ENCODE measurements at places on chromosomes 11 and 22. TPM values are rescaled to one million over a fixed set of nuclear protein-coding genes. Genes with fewer than 3 reads are reported as not detected.

TRIM22 gene
- total RNA-seq, result not detected

MMP7 gene
- total RNA-seq, result not detected

DNA sequence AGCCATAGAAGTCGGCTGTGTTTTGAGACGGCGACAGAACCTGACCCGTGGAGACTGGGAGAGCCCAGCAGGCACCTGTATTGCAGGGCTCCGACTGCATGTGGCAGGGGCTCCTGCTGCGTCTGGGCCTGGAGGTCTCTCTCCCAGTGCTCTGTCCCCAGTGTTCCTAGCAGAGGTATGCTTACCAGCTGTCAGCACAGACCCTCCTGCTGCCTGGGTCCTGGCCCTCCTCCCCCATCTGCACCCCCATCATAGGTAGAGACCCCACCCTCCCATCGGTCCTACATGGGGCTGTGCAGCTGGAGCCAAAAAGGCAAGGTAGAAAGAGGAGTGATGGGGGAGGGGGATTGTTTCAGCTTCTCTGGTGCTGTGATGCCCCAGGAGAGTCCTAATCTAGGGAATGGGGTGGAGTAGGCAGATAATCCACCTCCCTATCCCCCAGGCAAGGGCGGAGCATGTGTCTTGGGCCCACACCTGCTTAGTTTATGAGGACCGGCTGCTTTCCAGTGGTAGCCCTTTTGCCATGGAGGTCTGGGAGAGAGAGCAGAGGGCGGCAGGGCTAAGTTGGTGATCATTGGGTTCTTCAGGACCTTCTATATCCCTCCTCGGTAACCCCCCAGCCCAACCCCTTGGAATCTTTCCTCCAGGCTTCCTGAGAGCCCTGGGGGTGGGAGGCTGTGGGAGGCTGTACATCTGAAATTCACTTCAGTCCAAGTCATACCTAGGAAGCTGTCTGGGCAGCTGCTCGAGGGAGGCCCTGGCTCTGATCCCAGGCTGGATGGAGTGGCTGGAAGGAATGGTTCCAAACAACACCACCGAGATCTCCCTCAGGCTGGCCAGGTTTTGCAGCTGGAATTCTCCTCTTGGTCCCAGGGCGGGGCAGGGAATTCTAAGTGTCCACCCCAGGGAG lies 5.3 kb downstream of the SLC7A4 start:
- H3K27me3 ChIP-seq, result peaks cover 17% of the 10 kb centered on the region
- peak; percentile 77 for DNase-seq
- peaks cover 3% of the 10 kb centered on the region for H3K4me1 ChIP-seq
- H3K36me3 ChIP-seq, result no peaks in the 10 kb centered on the region
- no peak overlapping the region for H3K27ac ChIP-seq
- H3K4me3 ChIP-seq, result no peak overlapping the region

- H3K27ac ChIP-seq, result no peak overlapping the region
- H3K4me3 ChIP-seq, result no peak overlapping the region
These were observed 2.3 kb downstream of the OR51G1 start for GRCh38 chr11:4921796-4922195.

ACR gene
- total RNA-seq, result 0.07 TPM

DNA sequence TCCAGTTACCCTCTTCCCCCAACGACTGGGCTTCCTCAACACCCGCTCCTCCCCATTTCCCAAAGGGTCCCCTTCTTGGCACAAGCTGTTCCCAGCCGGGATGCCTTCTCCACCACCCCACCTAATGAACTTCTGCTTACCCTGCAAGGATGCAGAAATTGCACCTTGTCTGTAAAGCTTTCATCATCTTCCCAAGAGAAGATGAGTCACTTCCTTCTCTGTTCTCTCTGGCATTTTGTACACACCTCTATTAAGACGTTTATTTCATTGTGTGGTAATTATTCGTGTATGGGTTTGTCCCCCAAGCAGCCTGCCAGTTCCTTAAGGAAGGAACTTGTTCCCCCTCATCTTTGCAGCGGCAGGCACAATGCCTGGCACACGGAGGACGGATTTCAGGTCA lies 351.1 kb downstream of the CADM1 start:
- no peak for DNase-seq
- no peaks in the 10 kb centered on the region for H3K4me1 ChIP-seq
- H3K27ac ChIP-seq, result no peak overlapping the region
- no peaks in the 10 kb centered on the region for H3K36me3 ChIP-seq
- no peak overlapping the region for H3K4me3 ChIP-seq

EHF gene
- not detected for total RNA-seq

- no peaks in the 10 kb centered on the region for H3K4me1 ChIP-seq
- DNase-seq, result no peak
- H3K27me3 ChIP-seq, result no peaks in the 10 kb centered on the region
These were observed 85.5 kb upstream of the PGR start for GRCh38 chr11:101215069-101215468.

GRCh38 chr22:45968751-45969413 lies 8.1 kb downstream of the WNT7B start:
- H3K4me1 ChIP-seq, result peaks cover 9% of the 10 kb centered on the region
- H3K4me3 ChIP-seq, result no peak overlapping the region
- no peak for DNase-seq
- H3K27ac ChIP-seq, result no peak overlapping the region
- peaks cover 98% of the 10 kb centered on the region for H3K27me3 ChIP-seq

GRCh38 chr11:116857316-116857715 lies 19.9 kb upstream of the APOA1 start:
- H3K36me3 ChIP-seq, result peaks cover 48% of the 10 kb centered on the region
- H3K27me3 ChIP-seq, result no peaks in the 10 kb centered on the region
- no peak overlapping the region for H3K4me3 ChIP-seq
- H3K4me1 ChIP-seq, result no peaks in the 10 kb centered on the region
- no peak for DNase-seq
- H3K27ac ChIP-seq, result no peak overlapping the region

GRCh38 chr22:44372611-44373010 lies 59.9 kb upstream of the SHISAL1 start:
- DNase-seq, result no peak
- H3K36me3 ChIP-seq, result no peaks in the 10 kb centered on the region
- no peaks in the 10 kb centered on the region for H3K4me1 ChIP-seq
- H3K27ac ChIP-seq, result no peak overlapping the region
- no peak overlapping the region for H3K4me3 ChIP-seq
- H3K27me3 ChIP-seq, result no peaks in the 10 kb centered on the region

DNA sequence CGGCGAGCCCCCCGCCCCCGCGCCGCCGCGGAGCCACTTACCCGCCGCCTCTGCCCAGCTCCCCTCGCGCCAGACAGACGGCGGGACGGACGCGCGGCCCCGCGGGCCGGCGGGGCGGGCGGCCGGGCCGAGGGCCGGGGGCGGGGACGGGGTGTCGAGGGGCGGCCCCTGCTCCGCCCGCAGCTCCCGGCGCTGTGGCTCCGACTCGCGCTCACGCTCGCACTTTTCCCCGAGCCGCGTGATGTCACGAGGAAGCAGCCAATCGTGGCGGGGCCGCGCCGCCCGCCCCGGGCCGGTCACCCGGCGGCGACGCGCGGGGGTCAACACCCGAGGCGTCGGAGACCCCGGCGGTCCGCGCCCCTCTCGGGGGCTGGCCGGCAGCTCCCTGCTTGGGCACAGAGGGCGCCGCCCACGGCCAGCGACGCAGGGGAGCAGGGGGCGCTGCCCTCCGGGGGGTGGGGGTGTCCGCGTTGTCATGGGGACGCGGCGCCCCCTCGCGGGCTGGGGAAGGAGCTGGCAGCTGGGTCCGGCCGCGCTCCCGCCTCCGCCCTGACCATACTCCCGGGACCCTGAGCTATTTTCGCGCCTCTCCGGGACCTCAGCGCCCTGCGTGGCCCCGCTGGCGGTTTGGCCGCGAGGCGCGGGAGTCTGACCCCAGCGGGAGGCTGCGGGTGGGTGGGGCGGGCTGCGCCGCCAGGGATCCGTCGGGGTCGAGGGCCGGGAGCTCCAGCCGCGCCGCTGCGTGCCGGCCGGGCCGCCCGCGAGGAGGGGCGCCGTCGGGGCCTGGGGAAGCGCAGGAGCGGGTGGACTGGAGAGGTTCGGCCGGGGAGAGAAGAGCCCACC lies at the start of gene CHRM4:
TSS of gene CHRM4 (minus strand) at position 199 of the 843 bp plus-strand sequence. CDS start 5,219 bp downstream, outside the sequence.
- peak within 1 kb of the TSS; percentile 38 for H3K4me3 ChIP-seq
- DNase-seq, result peak; percentile 79
- H3K36me3 ChIP-seq, result no peaks in the 10 kb centered on the region
- peaks cover 22% of the 10 kb centered on the region for H3K4me1 ChIP-seq
- peaks cover 20% of the 10 kb centered on the region for H3K27me3 ChIP-seq
- H3K27ac ChIP-seq, result no peak within 1 kb of the TSS

DNA sequence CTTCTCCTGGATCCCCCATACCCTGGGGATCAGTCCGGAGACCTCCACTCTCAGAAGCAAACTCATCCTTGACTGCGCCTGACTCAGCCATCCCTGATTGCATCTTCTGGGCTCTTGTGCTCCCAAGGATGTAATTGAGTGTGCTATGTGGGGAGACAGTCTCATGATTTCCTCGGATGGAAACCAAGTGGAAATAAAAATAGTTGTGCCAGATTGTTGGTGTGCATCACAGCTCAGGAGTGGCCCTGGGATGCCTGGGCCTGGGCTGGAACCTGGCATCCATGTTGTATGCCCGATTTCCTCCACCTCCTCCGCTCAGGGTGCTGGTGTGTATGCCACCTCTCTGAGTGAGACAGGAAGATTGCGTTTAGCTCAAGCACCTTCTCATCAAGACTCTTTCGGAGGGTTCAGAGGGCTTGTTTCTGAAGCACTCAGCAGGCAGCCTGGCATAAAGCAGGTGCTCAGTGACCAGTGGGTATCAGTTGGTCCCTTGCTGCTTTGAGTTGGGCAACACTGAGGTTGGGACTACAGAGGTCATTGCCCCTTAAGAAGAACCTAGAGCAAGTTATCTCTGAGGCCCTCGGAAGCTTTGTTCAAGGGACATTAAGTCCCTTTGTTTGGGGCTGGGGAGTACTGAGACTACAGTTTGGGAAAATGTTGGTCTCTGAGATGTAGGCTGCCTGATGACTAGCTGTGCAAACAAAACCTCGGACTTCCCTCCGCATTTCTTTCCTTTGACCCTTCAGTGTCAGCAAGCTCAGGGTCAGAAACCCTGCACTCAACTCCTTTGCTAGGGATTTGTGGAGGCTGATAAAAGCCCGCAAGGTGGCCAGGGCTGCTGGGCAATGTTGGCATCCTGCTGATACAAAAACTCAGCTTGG lies 24.8 kb upstream of the MICAL2 start:
- no peak overlapping the region for H3K4me3 ChIP-seq
- H3K27ac ChIP-seq, result no peak overlapping the region
- H3K36me3 ChIP-seq, result no peaks in the 10 kb centered on the region

C11orf87 gene
- 0.49 TPM for total RNA-seq

GRCh38 chr11:118921121-118921928 lies 4.4 kb downstream of the BCL9L start:
- peak overlapping the region; percentile 95 for H3K4me3 ChIP-seq
- peak; percentile 98 for DNase-seq
- peaks cover 70% of the 10 kb centered on the region for H3K4me1 ChIP-seq
- H3K27me3 ChIP-seq, result no peaks in the 10 kb centered on the region
- H3K36me3 ChIP-seq, result no peaks in the 10 kb centered on the region
- H3K27ac ChIP-seq, result peak overlapping the region; percentile 93

- no peak overlapping the region for H3K4me3 ChIP-seq
- H3K27ac ChIP-seq, result no peak overlapping the region
- DNase-seq, result no peak
These were observed 16.6 kb downstream of the GALNT18 start for GRCh38 chr11:11605181-11605580.

CALCB gene
- not detected for total RNA-seq

DNA sequence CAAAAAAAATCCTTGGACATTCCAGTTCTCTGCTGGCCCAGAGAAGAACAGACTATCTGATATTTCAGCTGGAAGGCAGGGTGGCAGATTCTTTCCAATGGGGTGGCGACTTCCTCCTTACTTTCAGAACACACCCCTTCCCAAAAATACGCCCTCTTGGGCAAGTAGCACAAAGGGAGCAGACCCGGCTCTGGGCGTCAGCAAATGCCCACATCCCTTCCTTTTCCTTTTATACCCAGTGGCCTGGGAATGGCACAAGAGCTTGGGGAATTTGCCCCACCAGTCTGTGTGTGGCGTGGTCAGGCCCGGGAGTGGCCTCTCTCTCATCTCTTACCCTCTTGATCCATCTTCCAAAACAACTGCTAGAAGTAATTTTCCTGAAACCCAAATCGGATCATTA lies 33.0 kb upstream of the NUP160 start:
- H3K4me1 ChIP-seq, result no peaks in the 10 kb centered on the region
- DNase-seq, result no peak
- H3K27ac ChIP-seq, result no peak overlapping the region
- no peak overlapping the region for H3K4me3 ChIP-seq
- no peaks in the 10 kb centered on the region for H3K27me3 ChIP-seq
- no peaks in the 10 kb centered on the region for H3K36me3 ChIP-seq

DNA sequence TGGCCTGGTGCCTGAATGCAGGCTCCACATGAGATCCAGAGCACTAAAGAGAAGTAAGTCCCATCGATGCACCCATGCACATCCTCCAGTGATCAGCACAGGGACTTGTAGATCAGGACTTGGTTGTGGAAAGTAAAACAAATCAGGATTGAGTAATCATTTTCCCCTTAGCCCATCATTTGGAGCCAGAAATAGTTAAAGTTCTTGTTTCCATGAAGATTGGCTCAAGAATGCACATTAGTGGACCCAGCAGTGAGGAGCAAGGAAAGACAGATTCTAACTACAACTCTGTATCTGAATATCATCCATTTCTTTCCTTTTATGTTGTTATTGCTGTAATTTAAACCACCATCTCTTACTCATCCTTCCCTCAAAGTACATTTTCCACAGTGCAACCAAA lies 19.1 kb downstream of the CCDC83 start:
- DNase-seq, result peak; percentile 5
- H3K4me1 ChIP-seq, result no peaks in the 10 kb centered on the region
- no peak overlapping the region for H3K27ac ChIP-seq
- no peaks in the 10 kb centered on the region for H3K36me3 ChIP-seq
- H3K4me3 ChIP-seq, result no peak overlapping the region

DNA sequence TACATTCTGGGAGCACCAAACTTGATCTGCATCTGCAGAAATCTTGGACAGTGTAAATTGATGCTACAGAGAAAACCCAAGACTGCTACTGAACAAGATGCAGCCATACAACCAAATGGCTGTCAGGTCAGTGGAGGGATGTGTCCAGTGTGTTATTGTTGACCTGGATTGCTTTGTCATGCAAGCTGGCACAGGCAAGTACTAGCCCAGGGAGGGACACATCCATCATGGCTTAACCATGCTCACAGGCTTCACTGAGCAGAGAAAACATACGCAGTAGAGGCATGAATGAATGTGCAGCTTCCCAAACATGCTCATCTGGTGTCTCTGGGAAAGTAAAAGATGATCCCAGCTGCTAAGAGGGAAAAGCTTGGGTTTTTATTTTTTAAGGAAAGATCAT lies 93.6 kb downstream of the MTNR1B start:
- peaks cover 15% of the 10 kb centered on the region for H3K4me1 ChIP-seq
- no peaks in the 10 kb centered on the region for H3K27me3 ChIP-seq
- H3K36me3 ChIP-seq, result no peaks in the 10 kb centered on the region
- no peak overlapping the region for H3K27ac ChIP-seq

TMEM126B gene
- 39.5 TPM for total RNA-seq

DNA sequence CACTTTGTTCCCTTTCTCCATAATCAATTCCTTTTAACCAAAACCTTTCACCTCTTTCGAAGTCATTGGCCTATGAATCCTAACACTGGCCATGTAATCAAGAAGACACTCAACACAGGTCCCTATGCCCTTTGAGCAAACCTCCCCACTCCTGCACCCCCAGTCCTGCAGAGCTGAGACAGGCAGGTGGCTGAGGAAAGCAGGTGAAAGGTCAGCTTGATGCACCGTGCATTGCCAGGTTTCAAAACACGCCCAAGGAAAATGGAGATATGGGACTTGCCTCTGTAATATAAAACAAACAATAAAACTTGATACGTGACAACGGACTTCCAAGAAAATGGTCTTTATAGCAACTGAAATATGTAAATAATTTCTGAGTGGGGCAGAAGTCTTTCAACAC lies 10.6 kb downstream of the CPT1A start:
- no peaks in the 10 kb centered on the region for H3K36me3 ChIP-seq
- H3K4me1 ChIP-seq, result no peaks in the 10 kb centered on the region
- no peak overlapping the region for H3K27ac ChIP-seq
- no peak overlapping the region for H3K4me3 ChIP-seq
- H3K27me3 ChIP-seq, result no peaks in the 10 kb centered on the region
- no peak for DNase-seq
